Neural crest cell (in vitro differentiated cells): ENCODE measurements at places on chromosomes 6 and 20. TPM values are rescaled to one million over a fixed set of nuclear protein-coding genes. Genes with fewer than 3 reads are reported as not detected.
A peak's percentile ranks its signal among the peaks of the same experiment; 100 is the strongest.

- H3K4me3 ChIP-seq: no peak overlapping the region
- H3K27me3 ChIP-seq: no peaks in the 10 kb centered on the region
- H3K36me3 ChIP-seq: no peaks in the 10 kb centered on the region
- DNase-seq: no peak
- H3K4me1 ChIP-seq: peaks cover 6% of the 10 kb centered on the region
- H3K27ac ChIP-seq: no peak overlapping the region
These were observed 109.7 kb downstream of the CDK19 start for GRCh38 chr6:110705543-110705942.

- H3K4me1 ChIP-seq: peaks cover 24% of the 10 kb centered on the region
- H3K4me3 ChIP-seq: no peak overlapping the region
- no peaks in the 10 kb centered on the region for H3K27me3 ChIP-seq
These were observed 37.1 kb downstream of the PLEKHG1 start for GRCh38 chr6:150636808-150637207.

- peaks cover 7% of the 10 kb centered on the region for H3K36me3 ChIP-seq
- H3K4me1 ChIP-seq: peaks cover 39% of the 10 kb centered on the region
- no peaks in the 10 kb centered on the region for H3K27me3 ChIP-seq
- peak overlapping the region; percentile 97 for H3K4me3 ChIP-seq
These were observed 760 bp upstream of the IBTK start for GRCh38 chr6:82248273-82248735.

GRCh38 chr6:51675922-51676275, 411.5 kb downstream of the PKHD1 start:
- peaks cover 27% of the 10 kb centered on the region for H3K4me1 ChIP-seq
- H3K27ac ChIP-seq: no peak overlapping the region
- H3K36me3 ChIP-seq: no peaks in the 10 kb centered on the region

- no peak overlapping the region for H3K4me3 ChIP-seq
- peaks cover 2% of the 10 kb centered on the region for H3K36me3 ChIP-seq
- DNase-seq: no peak
- no peaks in the 10 kb centered on the region for H3K27me3 ChIP-seq
These were observed 214.4 kb downstream of the ZNF217 start for GRCh38 chr20:53379014-53379832.

CST2 gene
- total RNA-seq: not detected in 2 replicates

TAB2 gene
- total RNA-seq: 45.1 and 45.2 TPM in 2 replicates

SRSF12 gene
- 21.9 and 23.5 TPM in 2 replicates for total RNA-seq
